Ascending aorta (tissue), 2 donors: ENCODE measurements at places on chromosomes 13 and 19.

- peaks cover 3% of the 10 kb centered on the region for H3K4me1 ChIP-seq
- no peaks in the 10 kb centered on the region for H3K27me3 ChIP-seq
- H3K36me3 ChIP-seq: no peaks in the 10 kb centered on the region
- H3K27ac ChIP-seq: no peak overlapping the region
- no peak for DNase-seq
Observed at GRCh38 chr19:29967623-29968022, 25.6 kb downstream of the URI1 start.

DNA sequence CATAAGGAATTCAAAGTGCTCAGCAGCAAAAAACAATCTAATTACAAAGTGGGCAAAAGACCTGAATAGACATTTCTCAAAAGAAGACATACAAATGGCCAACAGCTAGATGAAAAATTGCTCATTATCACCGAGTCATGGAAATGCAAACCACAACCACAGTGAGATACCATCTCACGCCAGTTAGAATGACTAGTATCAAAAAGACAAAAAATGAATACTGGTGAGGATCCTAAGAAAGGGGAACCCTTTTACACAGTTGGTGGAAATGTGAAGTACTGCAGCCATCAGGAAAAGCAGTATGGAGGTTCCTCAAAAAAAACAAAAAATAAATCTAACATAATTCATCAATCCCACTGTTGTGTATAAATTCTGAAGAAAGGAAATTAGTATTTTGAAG is 1206.1 kb downstream of the EFNB2 start:
- no peak overlapping the region for H3K4me3 ChIP-seq
- no peaks in the 10 kb centered on the region for H3K27me3 ChIP-seq
- no peak for DNase-seq
- no peaks in the 10 kb centered on the region for H3K4me1 ChIP-seq

DNA sequence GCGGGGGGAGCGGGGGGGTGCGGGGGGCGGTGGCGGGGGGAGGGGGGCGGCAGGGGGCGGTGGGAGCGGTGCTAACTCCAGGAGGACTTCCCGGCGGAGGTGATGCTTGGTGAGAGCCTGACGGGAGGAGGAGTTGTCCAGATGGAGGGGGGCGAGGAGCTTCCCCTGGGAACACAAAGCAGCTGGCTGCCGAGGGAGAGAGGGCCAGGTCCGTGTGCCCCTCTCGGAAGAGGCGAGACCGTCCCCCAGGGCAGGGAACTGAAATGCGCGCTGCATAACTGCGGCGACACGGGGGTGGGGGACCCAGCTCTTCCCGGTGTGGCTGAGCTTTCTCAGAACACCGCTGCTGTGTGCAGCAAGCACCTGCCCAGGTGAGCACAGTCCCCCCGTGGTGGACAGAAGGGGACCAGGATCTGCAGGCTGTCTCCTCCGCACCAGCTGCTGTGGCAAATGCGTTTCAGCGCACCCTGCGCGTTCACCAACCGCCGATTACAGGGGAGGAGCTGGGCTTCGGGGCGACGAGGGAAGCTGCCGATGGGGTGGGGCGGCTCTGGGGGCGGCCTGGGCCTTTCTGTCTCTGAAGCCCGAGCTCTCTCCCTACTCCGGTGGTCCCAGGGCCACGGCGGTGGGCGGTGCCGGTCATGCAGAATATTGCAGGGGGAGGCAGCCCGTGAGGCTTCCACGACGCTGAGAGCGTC is 54.7 kb upstream of the F7 start:
- peaks cover 8% of the 10 kb centered on the region for H3K4me1 ChIP-seq
- H3K36me3 ChIP-seq: no peaks in the 10 kb centered on the region
- H3K27me3 ChIP-seq: no peaks in the 10 kb centered on the region

DNA sequence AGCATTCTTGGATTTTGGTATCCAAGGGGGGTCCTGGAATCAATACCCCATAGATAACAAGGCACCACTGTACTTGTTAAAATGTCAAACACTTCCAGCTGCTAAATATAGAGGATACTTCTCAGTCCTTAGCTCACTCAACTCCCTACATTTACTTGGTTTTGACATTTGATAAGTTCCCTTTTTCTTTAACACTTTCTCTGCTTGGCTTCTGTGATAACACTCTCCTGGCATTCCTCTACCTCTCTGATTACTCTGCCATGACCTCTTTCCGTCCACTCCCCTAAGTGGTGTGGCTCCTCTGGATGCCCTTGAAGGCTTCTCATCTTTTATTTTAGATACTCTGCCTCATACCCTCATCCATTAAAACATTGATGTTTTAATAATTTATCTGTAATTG is 65.2 kb downstream of the MICU2 start:
- H3K4me1 ChIP-seq: no peaks in the 10 kb centered on the region
- H3K4me3 ChIP-seq: no peak overlapping the region
- DNase-seq: no peak
- peaks cover 3% of the 10 kb centered on the region for H3K36me3 ChIP-seq
- no peaks in the 10 kb centered on the region for H3K27me3 ChIP-seq

DNA sequence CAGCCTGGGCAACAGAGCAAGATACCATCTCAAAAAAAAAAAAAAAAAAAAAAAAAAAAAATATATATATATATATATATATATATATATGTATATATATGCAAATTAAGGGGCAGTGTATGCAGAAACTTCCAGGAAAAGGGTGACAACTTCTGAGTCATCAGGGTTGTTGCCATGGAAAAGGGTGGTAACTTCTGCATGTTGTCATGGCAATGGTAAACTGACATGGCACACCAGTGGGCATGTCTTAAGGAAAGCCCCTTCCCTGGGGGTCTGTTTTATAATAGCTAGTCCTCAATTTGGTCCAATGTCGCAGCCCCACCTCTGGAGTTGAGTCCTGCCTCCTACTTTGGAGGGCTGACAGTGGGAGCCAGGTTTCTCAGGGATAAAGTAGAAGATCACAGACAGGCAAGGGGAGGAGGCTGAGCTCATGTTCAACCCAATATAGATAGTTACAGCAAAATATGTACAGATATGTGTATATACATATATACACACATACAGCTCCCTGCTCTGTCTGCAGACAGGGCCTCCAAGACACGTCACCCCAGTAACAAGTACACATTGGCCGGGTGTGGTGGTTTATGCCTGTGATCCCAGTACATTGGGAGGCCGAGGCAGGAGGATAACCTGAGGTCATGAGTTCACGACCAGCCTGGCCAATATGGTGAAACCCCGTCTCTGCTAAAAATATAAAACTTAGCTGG is 7.2 kb upstream of the FCHO1 start:
- no peak overlapping the region for H3K4me3 ChIP-seq
- H3K27me3 ChIP-seq: no peaks in the 10 kb centered on the region
- DNase-seq: no peak

GRCh38 chr19:46631481-46631880 is 4.5 kb downstream of the GNG8 start:
- H3K27ac ChIP-seq: peak overlapping the region; percentile 54
- peaks cover 31% of the 10 kb centered on the region for H3K4me1 ChIP-seq
- no peak for DNase-seq
- H3K4me3 ChIP-seq: no peak overlapping the region
- H3K36me3 ChIP-seq: no peaks in the 10 kb centered on the region
